Effector memory CD8-positive, alpha-beta T cell (primary cell): ENCODE measurements at places on chromosomes 16 and 17.

GRCh38 chr16:59410451-59410850 is 676.3 kb upstream of the GOT2 start:
- no peak for DNase-seq
- H3K27me3 ChIP-seq: no peaks in the 10 kb centered on the region
- no peaks in the 10 kb centered on the region for H3K36me3 ChIP-seq
- no peak overlapping the region for H3K27ac ChIP-seq
- H3K4me1 ChIP-seq: no peaks in the 10 kb centered on the region

DNA sequence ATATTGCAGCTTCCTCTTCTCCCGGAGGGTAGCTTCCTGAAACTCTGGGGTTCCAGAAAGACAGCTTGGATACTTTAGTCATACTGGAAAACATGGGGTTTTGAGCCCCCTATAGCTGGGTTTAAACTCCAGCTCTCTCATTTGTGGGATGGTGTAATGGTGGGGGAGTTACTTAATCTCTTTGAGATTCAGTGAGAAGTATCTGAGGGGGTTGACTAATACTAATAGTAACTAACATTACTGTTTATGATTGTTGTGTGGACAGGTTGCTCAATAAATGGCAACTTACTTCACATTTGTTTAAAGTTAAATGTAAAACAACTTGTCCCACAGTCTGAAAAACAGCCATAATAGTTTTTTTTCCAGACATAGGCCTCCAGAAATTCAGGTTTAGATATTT is 5.1 kb upstream of the SUZ12 start:
- H3K36me3 ChIP-seq: peaks cover 8% of the 10 kb centered on the region
- no peaks in the 10 kb centered on the region for H3K4me1 ChIP-seq
- no peaks in the 10 kb centered on the region for H3K27me3 ChIP-seq
- no peak overlapping the region for H3K4me3 ChIP-seq

- no peaks in the 10 kb centered on the region for H3K4me1 ChIP-seq
- no peak overlapping the region for H3K27ac ChIP-seq
These were observed 57.6 kb upstream of the IRX5 start for GRCh38 chr16:54873071-54873470.

DNA sequence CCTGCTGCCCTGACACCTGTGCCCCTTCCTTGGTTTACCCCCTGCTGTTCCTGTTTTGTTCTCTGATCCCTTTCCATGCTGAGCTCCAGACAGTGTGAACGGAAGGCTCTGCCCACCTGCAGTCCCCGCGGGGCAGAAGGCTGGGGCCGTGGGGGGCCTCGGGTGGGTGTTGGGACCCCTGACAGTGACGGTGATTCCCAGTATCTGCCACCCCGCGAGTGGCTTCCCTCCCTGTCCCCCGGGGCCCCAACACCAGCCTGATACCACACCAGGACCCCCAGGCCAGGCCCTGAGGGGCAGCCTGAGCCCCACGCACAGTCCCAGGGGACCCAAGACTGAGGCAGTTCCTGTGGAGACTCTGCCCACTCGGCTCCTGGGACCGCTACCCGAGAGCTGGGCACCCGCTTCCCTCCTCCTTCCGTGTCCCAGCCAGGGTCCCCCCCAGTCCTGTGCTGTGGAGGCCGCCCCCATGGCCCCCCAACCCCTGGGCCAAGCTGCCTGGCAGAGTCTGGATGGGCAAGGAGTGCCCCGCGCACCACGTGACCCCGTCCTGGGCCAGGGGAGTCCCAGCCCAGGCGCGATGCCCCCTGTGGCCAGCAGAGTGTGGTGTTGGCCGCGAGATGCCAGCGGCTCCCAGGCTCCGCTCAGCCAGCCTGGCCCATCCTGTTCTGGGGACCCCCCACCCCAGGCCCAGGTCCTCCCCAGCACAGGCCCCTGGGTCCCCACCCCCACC is 10.0 kb upstream of the C1QTNF8 start:
- DNase-seq: no peak
- H3K4me1 ChIP-seq: no peaks in the 10 kb centered on the region
- no peak overlapping the region for H3K27ac ChIP-seq
- no peaks in the 10 kb centered on the region for H3K36me3 ChIP-seq
- H3K27me3 ChIP-seq: peaks cover 45% of the 10 kb centered on the region

DNA sequence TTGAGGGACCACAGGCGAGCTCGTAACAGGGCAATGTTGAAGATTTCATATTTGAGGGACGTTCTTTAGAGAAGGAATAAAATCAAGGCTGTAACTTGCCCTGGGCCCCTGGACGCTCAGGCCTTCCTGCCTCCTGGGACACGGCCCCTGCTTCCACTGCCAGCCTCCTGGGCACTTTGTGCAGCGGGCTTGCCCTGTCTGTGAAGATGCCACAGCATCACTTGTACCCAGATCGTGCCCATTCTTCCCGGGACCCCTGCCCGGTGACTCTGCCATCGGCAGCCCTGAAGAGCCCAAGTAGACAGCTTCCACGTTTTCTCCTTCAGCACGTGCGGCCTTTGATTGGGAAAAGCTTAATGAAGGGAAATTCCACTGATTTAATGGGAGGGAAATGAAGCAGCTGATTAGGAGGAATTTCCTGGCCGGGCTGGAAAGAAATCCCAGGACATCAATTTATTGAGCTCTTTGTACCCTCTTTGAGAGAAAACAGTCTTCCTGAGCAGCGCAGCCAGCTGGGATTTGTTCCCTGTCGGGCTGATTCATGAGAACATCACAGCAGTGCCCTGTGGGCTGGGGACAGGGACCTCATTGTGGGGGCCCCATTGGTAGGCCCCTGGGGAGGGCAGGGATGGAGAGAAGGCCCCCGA is 71.5 kb downstream of the CRISPLD2 start:
- DNase-seq: no peak
- H3K27me3 ChIP-seq: peaks cover 46% of the 10 kb centered on the region
- H3K27ac ChIP-seq: no peak overlapping the region
- no peaks in the 10 kb centered on the region for H3K36me3 ChIP-seq
- peaks cover 2% of the 10 kb centered on the region for H3K4me1 ChIP-seq
- H3K4me3 ChIP-seq: no peak overlapping the region

DNA sequence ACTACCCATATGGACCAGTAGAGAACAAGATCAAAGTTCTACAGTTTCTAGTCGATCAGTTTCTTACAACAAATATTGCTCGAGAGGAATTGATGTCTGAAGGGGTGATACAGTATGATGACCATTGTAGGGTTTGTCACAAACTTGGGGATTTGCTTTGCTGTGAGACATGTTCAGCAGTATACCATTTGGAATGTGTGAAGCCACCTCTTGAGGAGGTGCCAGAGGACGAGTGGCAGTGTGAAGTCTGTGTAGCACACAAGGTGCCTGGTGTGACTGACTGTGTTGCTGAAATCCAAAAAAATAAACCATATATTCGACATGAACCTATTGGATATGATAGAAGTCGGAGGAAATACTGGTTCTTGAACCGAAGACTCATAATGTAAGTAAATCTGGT is 29.1 kb downstream of the BPTF start:
- peak overlapping the region; percentile 28 for H3K27ac ChIP-seq
- no peak overlapping the region for H3K4me3 ChIP-seq
- no peaks in the 10 kb centered on the region for H3K27me3 ChIP-seq
- peaks cover 32% of the 10 kb centered on the region for H3K36me3 ChIP-seq
- no peak for DNase-seq
- peaks cover 40% of the 10 kb centered on the region for H3K4me1 ChIP-seq

GRCh38 chr17:27153005-27153404 is 140.9 kb upstream of the WSB1 start:
- H3K4me1 ChIP-seq: no peaks in the 10 kb centered on the region
- no peak overlapping the region for H3K27ac ChIP-seq
- H3K36me3 ChIP-seq: no peaks in the 10 kb centered on the region
- H3K4me3 ChIP-seq: no peak overlapping the region
- no peak for DNase-seq
